HFFc6 (cell line): ENCODE measurements at places on chromosomes 3 and 15.

DNA sequence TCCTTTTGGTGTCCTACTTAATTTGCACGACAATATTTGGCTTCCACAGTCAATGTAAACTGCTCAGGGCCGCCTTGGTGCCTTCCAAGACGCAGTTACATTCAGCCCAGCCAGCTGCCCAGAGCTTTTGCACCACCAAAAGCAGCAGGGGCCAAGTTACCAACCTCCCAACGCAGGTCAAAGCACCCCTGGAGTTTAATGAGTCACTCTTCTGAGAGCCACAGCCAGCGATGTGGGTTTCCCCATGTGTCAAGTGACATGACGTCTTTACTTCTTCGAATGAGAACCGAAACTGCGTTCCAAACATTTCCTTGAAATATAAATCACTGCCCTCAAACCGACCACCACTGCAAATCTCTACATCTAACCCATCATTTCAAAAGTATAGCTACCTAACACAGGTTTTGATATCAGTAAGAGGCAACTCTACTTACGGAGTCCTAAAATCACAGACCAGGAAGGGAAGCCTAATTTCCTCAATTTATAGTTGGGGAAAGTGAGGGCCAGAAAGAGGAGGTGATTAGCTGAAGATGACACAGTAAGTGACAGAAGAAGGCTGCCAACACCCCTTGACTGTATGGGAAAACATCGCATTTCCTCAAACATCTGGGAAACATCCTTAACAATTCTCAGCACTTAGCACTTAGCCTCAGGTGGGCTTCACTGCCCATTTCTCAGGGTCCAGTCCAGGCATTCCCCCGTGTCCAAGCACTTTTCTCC, 24.5 kb downstream of the MB21D2 start:
- DNase-seq, result peak; percentile 81

DNA sequence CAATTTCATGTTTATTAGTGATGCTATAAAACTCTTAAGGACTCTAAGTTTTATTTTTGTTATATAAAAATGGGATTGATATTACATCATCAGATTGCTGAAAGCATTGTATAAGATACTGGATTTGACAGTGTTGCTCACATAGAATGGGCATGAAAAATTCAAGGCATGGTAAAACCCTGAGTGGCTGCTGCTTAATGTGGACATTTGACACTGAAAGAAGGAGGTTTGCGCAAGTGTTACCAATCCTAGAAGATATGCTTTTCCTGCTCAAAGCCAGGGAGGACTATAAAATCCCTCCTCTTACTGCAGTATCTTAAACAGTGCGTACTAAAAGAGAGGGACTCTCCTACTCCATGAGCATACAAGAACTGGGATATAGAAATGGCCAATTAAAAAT, 65.8 kb upstream of the PTX3 start:
- DNase-seq, result no peak

- no peak for DNase-seq
These were observed 126.7 kb downstream of the UACA start for GRCh38 chr15:70636540-70637165.

DNA sequence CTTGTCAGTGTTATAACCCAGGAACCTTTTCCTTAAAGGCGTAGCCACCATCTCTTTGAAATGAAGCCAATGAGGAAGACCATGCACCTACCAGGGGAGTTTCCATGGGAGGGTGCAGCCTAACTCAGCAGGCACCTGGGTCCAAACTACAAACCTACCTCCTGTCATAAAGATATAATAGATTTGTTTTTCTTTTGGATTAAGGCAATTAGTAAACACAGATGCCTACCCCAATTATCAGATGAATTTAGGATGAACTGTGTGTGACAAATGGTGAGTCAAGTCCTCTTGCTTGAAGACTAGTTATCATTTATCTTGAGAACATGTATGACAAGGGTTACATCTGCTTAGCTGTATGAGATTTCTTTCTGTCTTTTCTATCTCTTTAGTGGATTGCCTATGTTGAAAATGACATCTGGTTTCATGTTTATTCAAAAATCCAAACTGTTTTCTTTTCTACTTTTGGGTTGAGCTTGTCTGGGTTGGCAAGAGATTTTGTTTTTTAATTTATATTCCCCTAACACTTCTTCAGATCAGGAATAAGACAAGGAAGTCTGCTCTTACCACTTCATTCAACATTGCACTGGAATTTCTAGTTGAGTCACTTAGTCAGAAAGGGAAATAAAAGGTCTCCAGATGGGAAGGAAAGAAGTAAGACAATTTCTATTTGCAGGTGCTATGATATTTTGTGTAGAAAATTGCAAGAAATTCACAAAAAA, 149.9 kb downstream of the NEK10 start:
- peak; percentile 41 for DNase-seq

GRCh38 chr3:17137321-17137826, 252.6 kb downstream of the PLCL2 start:
- no peak for DNase-seq

GRCh38 chr15:89149501-89150101, 61.3 kb downstream of the ABHD2 start:
- DNase-seq, result no peak

DNA sequence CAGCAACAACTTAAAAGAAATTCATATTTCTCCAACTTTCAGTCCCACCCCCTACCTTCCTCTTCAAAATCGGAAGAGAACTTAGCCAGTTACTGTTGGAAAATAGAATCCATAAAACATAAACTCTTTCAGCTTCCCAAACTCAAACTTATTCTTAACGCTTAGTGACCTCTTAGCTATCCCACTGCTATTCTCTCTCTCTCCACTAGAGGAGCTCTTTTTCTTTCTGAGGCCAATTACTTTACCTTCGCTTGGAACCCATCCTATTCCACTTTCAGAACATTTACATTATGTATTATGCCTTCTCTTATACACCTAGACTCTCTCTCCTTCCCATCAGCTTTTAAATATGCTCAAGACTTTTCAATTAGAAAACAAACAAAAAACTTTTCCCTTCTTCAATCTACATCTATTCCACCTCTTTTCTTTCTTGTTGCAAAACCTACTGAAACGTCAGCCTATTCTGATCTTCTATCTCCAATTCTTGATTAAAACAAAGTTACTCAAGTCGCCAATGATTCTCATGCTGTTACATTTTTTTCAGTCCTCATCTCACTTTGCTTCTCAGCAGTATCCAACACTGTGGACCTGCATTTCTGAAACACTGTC, 13.4 kb upstream of the GHSR start:
- peak; percentile 9 for DNase-seq

DNA sequence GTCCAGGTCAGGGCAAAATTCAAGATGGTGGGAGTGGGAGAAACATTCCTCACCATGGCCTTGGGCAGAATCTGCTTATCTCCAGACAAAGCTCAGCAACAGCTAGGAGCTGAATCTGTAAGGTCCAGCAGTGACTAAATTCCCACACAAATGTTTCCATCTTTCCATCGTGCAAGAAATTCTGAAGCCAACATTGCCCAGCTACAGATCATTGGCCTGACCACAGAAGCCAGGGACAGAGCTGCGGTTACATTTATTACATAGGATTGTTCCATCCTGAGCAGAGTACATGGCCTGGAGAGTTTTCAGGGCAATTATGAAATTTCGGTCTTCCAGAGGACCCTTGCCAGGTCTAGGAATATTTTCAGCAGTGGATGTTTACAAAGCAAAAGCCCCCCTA, 100.3 kb downstream of the LIPC start:
- DNase-seq, result no peak

- no peak for DNase-seq
These were observed 277 bp upstream of the DALRD3 start for GRCh38 chr3:49018707-49019006.

DNA sequence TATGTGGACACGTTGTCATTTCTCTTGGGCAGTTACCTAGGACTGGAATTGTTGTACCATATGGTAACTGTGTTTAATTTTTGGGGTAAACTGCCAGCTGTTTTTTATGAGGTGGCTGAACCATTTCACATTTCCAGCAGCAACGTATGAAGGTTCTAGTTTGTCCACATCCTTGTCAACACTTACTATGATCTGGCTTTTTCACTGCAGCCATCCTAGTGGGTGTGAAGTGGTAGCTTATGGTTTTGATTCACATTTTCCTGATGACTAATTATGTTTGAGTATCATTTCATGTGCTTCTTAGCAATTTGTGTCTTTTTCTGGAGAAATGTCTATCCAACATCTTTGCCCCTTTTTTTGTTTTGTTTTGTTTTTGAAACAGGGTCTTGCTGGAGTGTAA, 96.2 kb downstream of the VGLL4 start:
- no peak for DNase-seq

DNA sequence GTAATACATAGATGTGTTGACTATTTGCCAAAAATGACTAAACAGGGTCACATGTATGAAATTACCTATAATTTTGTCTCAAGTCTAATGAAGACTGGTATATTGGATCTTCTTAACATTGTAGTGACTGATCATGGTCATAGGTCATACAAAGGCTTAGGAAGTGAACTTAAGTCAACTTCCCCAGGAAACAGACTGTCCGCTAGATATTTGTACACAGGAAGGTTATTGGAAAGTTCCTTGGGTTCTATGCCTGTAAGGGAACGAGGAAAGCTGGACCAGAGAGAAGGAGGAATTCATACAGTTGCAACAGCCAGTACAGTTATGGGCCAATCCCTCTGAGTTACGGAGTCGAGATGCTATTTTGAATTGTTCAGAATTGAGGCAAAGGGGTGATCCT, 462.0 kb upstream of the THRB start:
- DNase-seq, result no peak

DNA sequence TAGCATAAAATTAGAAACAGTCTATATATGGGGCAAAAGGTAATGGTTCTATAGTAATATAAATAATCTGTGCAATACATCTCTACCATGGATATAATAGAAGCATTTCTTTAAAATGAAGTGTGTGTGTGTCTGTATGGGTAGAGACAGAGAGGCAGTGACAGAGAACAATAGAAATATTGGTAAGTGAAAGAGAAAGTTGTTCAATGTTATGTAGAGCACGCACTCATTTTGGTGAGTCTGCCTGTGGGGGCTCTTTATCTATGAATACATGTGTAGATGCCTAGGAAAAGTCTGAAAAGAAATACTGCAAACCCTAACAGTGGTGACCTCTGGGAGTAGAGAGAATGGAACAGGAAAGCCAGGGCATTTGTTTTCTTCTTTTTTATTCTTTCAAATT, 182.6 kb downstream of the STAC start:
- DNase-seq, result no peak

GRCh38 chr15:85099195-85099803, 117.6 kb downstream of the PDE8A start:
- DNase-seq, result no peak

- no peak for DNase-seq
These were observed 307.1 kb downstream of the VPS13C start for GRCh38 chr15:61753018-61753710.

GRCh38 chr3:107938143-107938542, 152.7 kb downstream of the CD47 start:
- DNase-seq, result peak; percentile 14

- no peak for DNase-seq
These were observed 166.1 kb upstream of the LINGO1 start for GRCh38 chr15:77798847-77799246.
